ENCODE measurements at places on chromosomes 12 and 14.

DNA sequence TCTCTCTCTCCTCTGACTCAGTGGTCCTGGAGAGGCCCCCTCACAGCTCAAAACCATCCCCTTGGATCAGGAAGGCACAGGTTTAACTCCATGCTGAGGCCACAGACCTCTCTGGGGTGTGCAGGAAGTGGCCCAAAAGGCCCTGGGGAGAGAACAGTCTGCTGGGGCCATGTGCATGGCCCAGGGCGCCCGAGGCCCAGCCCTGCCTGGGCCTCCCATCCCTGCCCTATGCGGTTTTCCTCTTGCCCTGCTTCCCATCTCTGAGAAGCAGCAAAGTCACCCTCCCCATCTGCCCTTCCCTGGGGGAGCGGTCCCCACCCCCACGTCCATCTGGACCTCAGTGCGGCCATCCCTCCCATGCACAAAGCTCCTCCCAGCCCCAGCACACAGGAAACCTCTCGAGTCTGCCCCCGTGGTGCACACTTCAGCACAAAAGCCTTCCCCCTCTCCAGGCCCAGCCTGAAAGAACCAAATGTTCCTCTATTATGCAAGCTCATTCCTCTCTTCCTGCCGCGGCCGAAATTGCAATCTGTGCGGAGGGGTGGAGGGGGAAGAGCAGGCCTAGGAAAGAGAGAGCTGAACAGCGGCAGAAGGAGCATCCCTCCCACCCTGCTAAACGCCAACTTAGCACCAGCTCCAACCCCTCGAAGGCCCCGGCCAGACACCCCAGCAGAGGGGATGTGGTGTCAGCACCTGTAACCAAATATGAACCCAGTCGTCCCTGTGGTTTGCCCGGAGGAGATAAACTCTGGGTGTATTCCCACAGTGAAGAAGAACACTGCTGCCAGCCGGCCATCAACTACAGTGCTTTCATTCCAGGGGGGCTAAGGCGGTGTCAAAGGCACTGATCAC lies 108.5 kb downstream of the SCARB1 start:
- peak; percentile 89 for DNase-seq

DNA sequence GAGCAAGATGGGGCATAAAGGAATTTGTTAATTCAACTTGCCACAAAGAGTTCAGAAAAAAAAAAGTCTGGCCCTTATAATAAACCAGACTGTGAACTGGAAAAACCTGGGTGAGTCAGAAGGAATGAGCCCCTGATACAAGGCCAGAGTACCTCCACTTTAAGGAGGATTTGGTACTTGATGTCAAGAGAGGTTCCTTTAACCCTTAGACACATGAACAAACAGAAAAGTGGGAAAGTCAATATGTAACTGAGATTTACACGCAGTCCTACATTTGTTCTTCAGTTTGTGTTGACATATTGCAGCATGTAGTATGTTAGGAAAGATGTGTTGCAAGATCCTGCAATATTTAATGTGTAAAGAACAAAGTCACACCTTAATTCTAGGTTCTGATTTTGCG lies 14.2 kb upstream of the SLC38A4 start:
- no peak for DNase-seq

DNA sequence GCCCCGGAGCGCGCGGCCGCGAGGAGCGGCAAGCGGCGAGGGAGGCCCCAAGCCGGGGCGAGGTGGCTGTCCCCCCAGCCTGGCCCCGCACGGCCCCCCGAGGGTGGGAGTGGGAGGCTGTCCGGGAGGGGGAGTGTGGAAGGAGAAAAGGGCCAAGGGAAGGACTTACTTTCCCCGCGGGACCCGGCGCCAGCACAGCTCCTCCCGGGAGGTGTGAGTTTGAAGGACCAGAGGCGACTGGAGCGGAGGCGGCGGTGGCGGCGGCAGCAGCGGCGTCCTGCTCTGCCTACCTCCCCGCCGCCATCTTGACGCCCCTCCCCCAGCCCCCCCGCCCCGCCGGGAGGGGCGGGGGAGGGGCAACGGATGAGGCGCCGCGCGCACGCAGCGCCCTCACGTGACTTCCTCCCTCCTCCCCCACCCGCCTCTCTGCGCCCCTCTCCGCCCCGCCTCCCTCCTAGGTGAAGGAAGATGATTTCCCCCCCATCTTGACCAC lies at the start of gene SBNO1:
Gene SBNO1, minus strand, starts transcription at position 316 of the 493 bp plus-strand sequence. CDS start 14,406 bp downstream, outside the sequence.
- DNase-seq: peak; percentile 96

DNA sequence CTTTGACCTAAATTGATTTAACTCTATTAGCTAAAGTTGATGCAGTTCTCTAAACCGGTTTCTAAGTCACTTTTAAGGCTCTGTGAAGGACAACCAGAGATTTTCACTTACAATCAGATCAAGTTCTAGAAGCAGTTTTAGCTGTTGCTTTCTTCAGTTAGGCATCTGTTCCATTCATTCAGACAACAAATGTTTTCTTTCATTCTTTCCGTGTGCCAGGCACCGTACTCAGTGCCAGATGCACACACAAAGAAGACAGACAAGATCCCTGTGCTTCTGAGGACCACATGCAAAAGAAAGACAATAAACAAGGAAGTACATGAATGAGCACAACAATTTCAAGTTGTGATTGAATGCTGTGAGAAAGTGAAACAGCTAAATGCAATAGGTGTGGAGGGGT lies 11.1 kb upstream of the EGLN3 start:
- DNase-seq: no peak

DNA sequence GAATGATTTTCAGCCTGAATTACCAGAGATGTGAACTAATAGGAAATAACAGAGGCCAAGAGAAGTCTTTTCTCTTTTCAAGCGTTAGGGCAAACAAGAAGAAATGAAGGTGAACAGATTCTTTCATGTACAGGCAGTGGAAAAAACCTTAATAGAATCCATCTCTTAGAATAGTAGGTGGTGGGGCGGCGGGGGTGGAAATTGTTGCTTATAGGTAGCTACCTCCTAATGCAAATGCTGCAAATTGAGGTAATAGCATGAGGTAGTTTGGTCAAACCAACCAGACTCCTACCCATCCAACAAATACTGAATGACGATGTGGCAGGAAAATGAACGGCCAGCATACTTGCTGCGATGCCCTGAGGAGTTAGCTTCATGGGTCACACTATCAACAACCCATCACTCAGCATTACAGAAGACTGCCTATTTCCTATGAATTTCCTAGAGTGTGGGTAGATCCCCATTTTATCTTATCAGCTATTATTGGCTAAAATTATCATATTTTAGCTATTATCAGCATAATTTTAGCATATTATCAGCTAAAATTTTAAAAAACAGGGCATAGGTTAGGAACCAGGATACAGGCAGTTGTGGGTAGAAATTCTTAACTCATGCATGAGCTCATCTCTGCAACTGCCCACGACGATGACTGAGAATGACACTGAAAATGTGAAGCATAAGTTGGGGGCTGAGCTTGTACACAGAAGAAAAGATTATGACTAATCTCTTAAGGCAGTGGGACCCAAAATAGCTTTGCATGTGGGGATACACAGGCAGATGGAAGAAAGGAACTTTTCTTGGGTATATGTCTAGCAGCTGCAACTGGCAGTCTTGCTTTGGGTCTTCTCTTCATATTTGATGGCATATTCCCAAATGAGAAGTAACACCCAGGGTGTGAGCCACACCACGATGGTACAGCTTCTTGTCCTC lies 68.7 kb downstream of the NIN start:
- no peak for DNase-seq

- DNase-seq: no peak
Observed at GRCh38 chr12:76216585-76217472, 131.4 kb downstream of the BBS10 start.

- DNase-seq: no peak
Observed at GRCh38 chr12:17478908-17479673, 610.9 kb downstream of the RERGL start.

- DNase-seq: no peak
Observed at GRCh38 chr14:54743382-54743781, 159.2 kb downstream of the GCH1 start.

DNA sequence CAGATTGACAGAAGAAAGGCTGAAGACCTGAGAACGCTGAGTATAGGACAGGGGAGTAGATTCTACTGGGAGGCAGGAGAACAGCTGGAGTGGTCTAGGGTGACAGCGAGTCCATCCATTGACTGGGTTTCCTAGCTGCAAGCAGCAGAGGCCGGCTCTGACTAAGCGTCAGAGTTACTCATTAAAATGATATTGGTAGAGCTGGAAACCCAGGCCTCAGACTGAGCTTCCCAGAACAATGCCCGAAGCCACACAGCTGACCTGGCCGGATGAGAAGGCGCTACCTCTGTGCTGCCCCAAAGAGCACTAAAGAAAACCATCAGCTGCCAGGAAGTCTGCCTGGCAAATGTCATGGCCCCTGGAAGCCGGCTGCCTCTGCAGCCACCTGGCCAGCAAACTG lies 78.5 kb upstream of the FZD10 start:
- DNase-seq: no peak

DNA sequence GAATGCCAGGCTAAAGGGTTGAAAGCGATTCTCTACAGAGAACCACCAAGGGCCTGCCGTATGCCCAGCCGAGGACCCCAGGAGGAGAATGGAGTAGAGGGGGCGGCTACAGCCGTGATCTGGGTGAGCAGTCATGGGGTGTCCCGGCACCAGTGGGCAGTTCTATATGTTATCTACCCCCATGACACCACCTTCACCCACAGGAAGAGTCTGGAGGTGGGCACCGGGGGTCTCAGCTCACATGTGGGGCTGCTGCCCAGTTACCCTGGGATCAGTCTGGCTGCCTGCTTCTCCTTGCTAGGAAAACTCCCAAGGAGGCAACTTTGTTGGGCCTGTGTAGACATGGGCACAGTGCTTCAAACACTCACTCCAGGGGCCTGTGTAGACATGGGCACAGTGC lies 99.4 kb downstream of the LGMN start:
- DNase-seq: no peak

Measured in Karpas-422 (cell line).